Choroid plexus epithelial cell (primary cell): ENCODE measurements at places on chromosomes 3 and 15.

DNA sequence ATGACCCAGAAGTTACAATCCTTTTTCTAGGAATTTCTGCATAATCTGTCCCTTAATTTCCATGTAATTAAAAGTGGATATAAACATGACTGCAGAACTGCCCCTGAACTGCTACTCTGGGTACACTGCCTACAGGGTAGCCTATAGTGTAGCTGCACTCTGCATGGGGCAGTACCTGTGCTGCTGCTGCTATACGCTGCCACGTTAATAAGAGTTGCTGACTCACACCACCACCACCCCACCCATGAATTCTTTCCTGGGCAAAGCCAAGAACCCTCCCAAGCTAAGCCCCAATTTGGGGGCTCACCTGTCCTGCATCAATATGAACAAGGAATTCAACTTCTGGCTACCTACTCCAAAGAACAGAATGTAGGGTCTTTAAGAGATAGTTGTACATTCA lies 13.9 kb downstream of the HDGFL3 start:
- no peak for DNase-seq

DNA sequence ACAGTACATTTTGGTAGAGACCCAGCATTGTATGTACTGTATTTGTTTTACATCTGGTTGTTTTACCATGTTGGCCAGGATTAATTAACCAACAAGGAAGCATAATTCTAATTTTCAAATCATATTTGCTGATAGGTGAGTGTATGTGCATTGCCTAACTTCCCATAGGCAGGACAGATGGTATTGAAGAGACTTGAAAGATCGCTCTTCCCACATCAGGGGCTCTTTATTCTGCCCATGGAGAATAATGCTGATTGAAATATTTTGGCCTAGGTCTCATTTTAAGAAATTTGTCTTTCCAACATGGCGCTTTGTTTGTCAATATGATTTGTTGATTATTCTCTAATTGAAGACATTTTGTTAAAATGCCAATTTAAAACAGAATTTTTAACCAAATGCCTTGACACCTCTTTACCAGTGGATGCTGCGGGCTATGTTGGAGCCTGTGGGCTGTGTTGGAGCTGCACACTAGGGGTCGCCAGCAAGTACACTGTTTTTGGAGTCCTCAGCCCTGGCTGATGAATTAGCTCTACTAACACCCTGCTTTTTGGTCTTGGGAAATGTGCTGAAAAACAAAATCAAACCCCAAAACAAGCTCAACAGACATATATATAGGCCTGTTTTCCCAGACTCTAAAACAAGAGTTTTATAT lies 5.3 kb downstream of the P2RY12 start:
- DNase-seq = peak; percentile 57

GRCh38 chr3:101500208-101500607 lies 12.8 kb downstream of the SENP7 start:
- DNase-seq = no peak

DNA sequence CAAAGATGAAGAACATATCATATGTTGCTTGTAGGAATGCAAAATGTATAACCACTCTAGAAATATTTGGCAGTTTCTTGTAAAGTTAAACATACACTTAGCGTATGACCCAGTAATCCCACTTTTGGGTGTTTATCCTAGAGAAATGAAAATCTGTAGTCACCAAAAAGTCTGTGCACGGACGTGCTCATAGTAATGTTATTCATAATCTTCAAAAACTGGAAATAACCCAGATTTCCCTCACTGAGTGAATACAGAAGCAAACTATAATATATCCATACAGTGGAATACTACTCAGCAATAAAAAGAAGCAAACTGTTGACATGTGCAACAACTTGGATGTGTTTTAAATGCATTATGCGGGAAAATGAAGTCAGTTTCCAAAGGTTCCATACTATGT lies 155.9 kb downstream of the AKAP13 start:
- no peak for DNase-seq

GRCh38 chr3:177657243-177657642 lies 460.0 kb upstream of the TBL1XR1 start:
- no peak for DNase-seq

DNA sequence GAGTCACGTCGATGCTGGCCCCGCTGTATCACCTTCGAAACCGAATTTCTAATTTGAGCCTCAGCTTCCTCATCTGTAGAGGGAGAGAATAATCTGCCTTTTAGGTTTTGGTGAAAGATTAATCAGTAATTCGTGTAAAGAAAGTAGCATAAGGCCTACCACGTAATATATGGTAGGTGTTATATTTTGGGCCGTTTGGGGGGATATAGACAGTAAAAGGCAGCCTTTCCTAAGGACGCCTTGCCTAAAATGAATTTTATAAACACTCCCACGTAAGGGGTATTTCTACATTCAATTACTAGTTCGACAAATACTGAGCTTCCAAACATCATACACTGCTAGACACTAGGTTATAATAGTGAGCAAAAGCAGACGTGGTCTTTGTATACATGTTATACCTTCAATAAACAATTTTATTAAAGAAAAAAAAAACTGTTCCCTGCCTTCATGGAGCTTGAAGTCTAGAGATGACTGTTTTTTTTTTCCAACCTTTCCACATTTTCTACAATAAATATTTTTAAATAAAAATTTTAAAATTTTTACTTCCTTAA lies 737 bp downstream of the JAGN1 start:
- no peak for DNase-seq

GRCh38 chr15:70714015-70714414 lies 49.3 kb downstream of the UACA start:
- peak; percentile 54 for DNase-seq

DNA sequence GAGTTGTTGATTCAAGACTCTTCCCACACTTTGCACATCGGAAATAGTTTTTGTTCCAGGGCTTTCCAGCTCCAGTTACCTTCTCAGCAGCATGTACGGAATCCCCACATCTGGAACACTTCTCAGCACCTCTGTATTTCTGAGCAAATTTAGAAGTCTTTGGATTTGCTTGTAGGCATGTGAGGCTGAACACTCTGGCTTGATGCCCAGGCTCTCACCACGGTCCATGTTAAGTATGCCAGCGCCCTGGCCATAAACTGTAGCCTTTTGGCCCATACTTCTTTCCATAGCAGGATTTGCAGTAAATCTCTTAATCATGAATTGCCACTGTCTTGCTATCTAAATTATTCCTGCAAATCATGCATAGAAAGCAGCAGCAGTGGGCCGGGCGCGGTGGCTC lies 24.4 kb downstream of the ATP2C1 start:
- peak; percentile 50 for DNase-seq

- peak; percentile 55 for DNase-seq
Measured at GRCh38 chr3:49295489-49296058, 18.5 kb upstream of the C3orf62 start.

DNA sequence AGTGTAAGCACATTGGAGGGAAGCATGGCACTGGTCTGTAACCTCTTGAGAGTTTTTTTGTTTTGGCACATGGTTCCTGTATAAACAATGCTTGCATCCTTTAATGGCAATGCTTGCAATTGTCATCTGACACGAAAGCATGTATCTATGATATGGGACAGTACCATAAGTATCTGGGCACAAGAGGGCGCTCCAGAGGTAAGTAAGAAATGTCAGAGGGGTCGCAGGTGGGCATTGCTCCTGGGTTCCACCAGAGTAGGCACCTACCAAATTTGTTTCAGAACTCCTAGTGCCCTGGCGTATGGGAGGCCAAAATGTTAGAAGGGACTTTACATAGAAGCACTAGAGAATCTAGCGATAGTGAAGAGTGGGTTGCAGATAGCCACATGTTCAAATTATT lies 58.7 kb upstream of the BCHE start:
- DNase-seq = no peak

GRCh38 chr3:98962951-98963350 lies 61.5 kb upstream of the DCBLD2 start:
- DNase-seq = no peak

DNA sequence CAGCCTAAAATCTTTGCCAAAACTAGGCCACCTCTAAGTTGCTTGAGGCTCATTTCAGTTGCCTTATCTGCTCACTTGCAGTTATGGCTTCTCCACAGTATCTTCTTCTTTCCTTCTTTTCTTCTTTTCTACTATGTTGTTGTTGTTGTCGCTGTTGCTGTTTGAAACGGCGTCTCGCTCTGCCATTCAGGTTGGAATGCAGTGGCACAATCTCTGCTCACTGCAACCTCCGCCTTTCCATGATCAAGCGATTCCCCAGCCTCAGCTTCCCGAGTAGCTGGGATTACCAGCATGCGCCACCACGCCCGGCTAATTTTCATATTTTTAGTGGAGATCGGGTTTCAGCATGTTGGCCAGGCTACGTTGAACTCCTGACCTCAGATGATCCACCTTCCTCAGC lies 210.8 kb upstream of the NR2F2 start:
- no peak for DNase-seq

DNA sequence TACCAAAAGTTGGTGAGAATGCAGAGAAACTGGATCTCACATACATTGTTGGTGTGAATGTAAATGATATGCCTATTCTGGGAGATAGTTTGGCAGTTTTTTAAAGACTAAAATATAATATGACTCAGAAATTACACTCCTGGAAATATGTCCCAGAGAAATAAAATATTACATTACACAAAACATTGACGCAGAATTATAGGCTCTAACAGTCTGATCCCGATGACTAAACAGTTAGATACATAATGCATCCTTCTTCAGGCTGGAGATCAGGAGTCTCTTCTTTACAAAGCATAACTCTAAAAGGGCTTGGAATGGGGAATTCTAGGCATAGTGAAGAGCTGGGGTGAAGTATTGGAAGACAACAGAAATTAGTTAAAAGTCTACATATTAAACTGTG lies 586.2 kb upstream of the NECTIN3 start:
- no peak for DNase-seq

- peak; percentile 63 for DNase-seq
Measured at GRCh38 chr3:77102951-77103769, 63.3 kb downstream of the ROBO2 start.

DNA sequence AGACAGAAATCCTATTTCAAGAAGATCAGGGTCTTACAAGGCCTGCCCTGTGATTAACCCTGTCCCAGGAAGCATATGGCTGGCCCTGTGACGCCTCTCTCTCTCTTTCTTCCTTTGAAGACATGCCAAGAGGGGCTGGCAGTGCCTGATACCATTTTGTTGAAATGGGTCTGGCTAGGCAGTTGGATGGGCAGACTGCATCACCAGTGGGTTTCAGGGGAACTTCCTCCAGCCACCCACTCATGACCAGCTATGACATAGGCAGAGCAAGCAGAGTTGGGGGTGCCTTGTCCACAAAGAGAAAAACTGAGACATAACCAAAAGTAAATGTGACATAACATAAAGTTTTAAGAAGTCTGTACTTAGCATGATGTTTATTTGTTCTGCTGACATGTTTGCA lies 31.4 kb upstream of the MANF start:
- no peak for DNase-seq

DNA sequence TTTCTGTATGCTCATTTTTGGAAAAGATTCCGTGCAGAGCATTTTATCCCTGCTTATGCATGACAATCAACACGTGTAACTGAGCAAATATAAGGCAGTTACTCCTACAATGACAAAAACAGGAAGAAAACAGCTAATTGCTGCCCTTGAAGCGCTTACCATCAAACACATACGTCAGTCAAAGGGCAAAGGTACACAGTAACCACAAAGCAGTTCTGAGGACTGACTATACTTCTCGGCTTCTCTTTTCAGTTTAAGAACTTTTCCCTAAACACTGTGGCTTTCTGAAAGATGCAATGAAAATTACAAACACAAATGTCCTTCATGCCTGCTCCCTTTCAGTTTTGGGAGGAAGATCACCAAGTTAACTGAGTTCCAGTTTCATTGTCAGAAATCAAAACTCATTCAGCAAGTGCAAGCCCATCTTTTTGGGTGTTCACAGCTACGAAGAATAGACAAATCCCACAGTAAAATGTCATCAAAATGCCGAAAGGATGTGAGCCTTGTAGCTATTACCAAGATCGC lies 602.8 kb downstream of the FOXP1 start:
- DNase-seq = peak; percentile 71

DNA sequence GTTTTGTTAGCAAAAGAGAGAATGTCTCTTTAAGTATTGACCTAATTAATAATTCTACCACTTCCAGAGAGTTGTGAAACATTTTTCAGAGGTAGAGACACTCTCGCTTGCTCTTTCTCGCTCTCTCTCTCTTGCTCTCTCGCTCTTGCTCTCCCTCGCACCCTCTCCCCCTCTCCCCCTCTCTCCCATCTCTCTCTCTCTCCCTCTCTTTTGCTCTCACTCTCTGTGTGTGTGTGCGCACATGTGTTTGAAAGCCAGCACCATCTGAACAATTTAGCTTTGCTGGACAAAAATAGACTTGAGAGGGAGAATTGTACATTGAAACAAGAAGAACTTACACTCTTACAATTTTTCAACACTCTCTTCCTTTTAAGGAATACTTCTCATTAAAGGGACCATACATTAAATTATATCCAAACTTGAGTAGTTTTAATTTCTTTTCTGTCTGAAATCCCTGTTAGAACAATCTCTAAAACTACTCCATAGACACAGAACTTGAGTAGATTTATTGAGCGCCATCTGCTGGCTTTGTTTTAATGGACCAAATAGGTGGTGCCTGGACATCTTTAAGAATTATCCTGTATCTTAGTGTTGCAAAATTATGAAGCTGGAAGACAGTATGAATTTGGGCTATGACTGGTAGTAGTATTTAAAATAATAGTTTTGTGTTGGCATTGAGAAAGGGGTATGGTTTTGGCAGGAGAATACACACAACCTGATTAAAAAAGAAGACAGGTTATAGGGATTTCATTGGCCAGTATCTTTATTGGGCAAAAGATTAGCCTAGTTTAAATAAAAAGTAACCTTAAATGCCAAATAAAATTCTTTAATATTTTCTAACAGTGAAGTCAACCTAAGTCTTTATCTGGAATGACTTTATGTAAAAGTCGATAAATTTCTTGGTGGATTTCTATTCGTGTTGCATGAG lies 124.6 kb downstream of the AKAP13 start:
- DNase-seq = peak; percentile 85

DNA sequence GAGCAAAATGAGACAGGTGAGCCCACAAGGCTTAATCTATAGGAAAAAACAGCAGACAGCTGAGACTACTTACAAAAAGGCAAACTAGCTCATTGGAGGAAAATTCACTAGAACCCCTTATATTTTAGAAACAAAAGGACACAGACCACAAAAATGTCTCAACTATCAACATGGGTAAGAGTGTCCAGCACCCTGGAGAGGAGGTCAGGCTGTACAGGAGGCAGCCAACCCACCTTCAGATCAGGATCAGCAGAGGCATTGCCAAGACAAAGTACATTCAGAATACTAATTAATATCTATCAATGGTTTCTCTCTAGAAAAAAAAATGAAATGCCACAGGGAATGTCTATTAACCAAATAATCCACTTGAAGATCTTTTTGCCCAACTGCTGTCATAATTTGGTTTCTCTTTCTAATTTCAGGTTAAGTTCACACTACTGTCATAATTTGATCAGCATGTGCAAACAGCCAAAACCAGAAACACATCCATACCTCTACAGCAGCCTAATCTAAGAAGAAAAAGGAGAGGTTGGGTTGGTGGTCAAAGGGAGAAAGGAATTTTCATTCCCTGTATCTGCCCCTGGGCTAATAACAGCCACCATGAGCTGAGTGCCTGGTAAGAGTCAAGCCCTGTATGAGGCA lies 26.0 kb upstream of the THBS1 start:
- peak; percentile 39 for DNase-seq
